ENCODE measurements at places on chromosomes 7 and 10.

DNA sequence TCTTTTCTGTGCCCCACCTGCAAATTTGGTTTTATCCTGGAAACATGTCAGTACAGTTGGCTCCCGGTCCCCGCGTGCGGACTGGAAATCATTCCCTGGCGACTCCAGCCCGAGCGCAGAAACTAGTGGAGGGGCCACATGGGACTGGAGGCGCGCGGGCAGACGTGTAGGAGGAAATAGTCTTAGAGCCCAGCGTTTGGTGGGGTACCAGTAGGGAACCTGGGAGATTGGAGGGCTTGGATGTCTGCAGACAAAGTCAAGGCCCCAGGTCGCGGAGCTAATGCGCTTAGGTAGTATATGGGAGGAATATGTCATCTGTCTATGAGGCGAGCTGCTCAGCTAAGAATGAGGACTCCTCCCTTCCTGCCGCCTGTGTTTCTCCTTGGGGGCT, 1.3 kb downstream of the GALNT17 start:
- no peak for DNase-seq

DNA sequence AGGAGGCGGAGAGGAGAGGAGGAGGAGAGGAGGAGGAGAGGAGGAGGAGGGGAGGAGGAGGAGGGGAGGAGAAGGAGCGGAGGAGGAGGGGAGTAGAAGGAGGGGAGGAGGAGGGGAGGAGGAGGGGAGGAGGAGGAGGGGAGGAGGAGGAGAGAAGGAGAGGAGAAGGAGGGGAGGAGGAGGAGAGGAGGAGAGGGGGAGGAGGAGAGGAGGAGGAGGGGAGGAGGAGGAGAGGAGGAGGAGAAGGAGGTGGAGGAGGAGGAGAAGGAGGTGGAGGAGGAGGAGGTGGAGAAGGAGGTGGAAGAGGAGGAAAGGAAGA, 15.5 kb upstream of the CRCP start:
- DNase-seq: no peak

DNA sequence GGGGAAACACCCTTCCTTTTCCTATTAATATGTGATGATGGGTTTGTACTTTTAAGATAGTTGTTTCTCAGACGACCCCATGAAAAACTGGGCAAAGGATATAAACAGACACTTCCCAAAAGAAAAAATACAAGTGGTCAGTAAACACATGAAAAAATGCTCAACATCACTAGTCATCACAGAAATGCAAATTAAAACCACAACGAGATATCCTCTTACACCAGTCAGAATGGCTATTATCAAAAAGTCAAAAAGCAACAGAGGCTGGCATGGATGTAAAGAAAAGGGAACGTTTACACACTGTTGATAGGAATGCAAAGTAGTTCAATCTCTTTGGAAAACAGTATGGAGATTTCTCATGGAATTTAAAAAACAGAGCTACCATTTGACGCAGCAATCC, 111.4 kb upstream of the ZEB1 start:
- no peak for DNase-seq

DNA sequence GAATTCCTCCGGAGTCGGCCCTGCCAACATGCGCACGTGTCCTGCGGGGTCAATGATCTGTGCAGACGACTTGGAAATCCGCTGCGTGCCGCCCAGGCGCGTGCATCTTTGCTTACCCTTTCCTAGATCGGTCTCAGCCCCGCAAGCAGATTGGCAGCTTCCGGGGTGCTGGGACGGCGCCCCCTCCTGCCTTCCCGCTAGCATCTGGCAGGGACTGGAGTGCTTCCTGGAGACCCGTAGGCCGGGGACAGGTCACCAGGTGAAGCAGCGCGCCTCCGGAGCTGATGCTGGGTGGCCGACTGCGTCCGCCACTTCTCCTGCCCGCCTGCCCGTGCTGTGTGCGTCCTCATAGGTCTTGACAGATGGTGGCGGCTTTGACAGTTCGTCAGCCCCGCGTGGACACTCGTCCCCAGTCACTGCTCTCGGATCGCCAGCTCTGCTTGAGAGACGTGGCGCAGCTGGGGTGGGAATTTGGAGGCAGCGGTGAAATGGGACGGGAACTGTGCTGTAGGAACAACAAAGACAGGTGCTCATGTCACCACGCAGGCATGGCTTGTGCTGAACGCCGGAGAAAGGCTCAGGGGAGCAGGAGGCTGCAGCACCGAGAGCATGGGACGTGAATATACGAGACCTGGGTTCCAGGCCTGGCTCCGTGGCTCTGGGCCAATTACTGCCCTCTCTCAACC, 21.9 kb upstream of the KCNK18 start:
- DNase-seq: no peak

DNA sequence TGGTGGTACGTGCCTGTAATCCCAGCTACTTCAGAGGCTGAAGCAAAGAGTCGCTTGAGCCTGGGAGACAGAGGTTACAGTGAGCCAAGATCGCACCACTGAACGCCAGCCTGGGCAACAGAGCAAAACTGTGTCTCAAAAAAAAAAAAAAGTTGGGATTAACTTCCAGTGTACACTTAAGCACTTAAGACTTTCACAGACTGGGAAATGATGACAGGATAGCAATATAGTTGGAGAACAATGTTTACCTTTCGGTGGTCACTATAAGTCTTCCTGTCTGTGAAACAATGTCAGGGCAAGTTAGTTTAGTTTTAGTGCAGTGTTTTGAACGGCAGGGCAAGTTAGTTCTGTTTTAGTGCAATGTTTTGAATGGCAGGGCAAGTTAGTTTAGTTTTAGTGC, 130.2 kb downstream of the TPST1 start:
- no peak for DNase-seq

GRCh38 chr10:6781133-6781770, 201.2 kb upstream of the PRKCQ start:
- DNase-seq: no peak

GRCh38 chr7:105319578-105319977, 69.1 kb downstream of the SRPK2 start:
- no peak for DNase-seq

GRCh38 chr7:130900471-130901076, 166.6 kb upstream of the KLF14 start:
- DNase-seq: no peak

- DNase-seq: no peak
These were observed 169.3 kb downstream of the MAGI2 start for GRCh38 chr7:79284211-79284610.

DNA sequence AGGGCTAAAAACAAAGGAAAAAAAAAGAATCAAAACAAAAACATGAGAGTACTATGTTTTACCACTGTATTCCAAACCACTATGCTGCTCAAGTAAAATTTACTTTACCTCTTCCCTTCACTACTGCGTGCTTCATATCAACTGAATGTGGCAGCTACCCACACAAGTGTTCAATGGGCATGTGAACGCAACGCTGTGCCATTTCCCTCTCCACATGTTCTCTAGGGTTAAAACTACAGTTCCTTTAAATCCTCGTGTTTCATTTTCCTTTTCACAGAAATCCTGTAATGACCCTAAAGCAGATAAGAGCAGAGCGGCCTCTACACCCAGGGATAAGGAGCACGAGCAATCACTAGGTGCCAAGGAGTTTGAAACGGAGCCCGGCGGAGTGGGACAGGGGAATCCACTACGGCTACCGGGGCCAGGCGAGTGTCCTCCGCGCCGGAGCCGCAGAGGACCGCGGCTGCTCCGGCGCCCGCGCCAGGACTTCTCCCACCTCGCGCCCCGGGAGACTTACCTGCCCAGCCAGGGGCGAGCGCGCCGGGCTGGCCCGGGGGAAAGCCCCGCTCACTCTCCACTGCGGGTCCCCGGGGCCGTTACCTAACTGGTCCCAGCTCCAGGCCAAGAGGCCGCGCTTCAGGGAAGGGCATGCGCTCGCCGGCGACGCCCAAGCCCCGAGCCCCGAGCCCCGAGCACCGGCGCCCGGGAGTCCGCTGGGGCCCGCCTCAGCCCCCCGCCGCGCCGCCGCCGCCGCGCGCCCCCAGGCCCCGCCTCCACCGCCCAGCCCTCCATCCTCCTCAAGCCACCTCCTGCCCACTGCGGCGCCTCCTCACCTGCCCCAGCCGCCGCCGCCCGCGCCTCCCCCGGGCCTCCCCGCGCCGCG, 711 bp downstream of the NAMPT start:
- peak; percentile 19 for DNase-seq

DNA sequence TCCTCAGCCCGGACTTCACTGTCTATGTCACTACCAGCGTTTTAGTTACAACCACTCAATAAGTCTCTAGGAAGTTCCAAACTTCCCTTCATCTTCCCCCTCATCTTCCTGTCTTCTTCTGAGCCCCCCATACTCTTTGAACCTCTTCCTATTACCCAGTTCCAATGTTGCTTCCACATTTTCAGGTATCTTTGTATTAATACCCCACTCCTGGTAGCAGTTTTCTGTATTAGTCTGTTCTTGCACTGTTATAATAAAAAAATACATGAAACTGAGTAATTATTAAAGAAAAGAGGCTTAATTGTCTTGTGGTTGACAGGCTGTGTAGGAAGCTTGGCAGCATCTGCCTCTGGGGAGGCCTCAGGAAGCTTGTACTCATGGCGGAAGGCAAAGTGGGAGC, 218.6 kb downstream of the BICC1 start:
- DNase-seq: no peak

- DNase-seq: no peak
These were observed 97.5 kb upstream of the PRSS58 start for GRCh38 chr7:142355328-142355727.

- DNase-seq: no peak
These were observed 10.3 kb upstream of the INSIG1 start for GRCh38 chr7:155287284-155287935.

DNA sequence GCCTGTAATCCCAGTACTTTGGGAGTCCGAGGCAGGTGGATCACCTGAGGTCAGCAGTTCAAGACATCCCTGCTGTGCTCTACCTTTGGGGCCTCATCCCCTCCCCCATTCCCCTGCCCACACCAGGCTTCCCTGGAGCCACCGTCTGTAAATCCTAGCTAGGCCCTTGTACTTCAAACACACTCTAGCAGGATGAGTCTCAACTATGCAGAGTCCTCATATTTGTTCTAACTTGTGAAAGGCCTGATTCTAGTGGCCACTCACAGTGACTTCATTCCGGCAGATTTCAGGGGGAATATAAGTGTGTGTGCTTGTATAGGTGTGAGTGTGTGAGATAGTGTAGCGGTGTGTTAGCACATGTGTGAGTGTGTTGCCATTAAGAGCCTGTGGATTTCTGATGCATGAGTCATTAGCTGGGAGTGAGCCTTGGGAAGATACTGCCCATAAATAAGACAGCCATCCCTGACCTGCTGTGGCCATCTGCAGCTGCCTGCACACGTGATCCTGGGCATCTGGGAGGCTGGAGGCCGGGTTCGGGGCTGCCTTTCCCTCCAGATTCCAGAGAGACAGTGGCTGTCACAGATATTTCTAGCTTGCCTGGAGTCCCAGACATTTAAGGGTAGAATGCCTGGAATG, 1.7 kb upstream of the NEURL1 start:
- no peak for DNase-seq

DNA sequence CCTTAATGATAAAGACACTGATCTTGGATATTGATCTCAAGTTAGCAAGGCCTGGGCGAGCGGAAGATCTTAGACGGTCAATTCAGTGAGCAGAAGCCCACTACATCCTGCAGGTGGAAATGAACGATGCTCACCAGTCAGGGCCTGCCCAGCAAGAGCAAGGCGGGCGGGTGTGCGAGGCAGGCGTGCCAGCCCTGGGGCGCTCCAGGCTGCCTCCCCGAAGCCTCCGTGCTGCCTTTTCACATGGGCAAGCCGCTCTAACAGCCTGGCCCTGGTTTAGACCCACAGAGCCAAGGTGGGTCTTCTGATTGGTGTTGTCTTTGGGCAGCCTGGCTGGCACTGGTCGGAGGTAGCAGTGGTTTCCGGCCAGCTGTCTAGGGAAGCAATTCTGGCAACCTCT, 475.1 kb upstream of the FOXK1 start:
- DNase-seq: no peak

GRCh38 chr7:36423633-36424032, 34.0 kb downstream of the ANLN start:
- no peak for DNase-seq

- DNase-seq: no peak
These were observed 2.2 kb upstream of the MET start for GRCh38 chr7:116669769-116670168.

DNA sequence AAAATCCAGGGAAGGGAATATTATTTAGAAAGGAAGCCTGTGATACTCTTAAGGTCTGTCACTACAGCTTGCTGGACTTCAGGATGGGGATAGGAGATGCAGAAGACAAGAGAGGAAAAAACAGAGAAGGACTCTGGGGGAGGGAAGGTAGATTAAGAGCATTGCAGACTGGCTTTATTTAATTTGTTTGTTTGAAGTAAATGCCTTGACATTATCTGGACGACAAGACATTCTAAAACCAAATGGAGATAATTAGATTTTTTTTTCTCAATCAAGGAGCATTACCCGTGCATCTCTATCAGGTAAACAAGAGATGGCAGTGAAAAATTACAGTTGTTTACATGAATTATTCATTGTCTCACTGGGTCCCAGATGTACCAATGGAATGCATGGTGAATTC, 24.3 kb downstream of the ACTA2 start:
- no peak for DNase-seq

DNA sequence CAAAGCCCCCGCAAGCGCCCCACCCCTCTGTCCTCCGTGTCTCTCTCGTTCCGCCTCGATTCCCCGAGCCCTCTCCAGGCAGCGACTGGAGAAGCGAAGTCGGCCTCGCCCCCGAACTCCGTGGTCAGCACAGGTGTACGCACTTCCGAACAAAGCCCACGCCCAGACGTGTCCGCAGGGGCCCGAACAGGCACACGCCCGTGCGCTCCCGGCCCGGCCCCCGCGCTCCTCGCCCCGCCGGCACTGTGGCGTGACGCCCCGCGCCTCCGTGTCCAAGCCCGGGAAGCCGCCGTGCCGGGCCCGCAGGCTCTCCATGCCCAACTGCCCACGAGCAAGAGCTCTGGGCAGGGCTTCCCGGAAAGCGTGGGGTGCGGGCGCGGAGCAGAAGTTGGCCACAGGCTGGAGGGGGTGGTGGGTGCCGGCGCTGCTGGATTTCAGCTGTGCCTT, 662 bp downstream of the NRCAM start:
- no peak for DNase-seq

- no peak for DNase-seq
These were observed 10.8 kb upstream of the VWC2 start for GRCh38 chr7:49762666-49763065.

GRCh38 chr7:44971188-44971901, 7.5 kb downstream of the MYO1G start:
- no peak for DNase-seq

All from CD4-positive, alpha-beta T cell treated with Interleukin-6 at 100 ng/mL for 8 hours (primary cell).